ENCODE measurements at places on chromosomes 7 and 10. TPM values are rescaled to one million over a fixed set of nuclear protein-coding genes. Genes with fewer than 3 reads are reported as not detected.

ACTR3C gene
- total RNA-seq: not detected

SPDYE16 gene
- not detected for total RNA-seq

PROSER2 gene
- 15.6 TPM for total RNA-seq

HOGA1 gene
- not detected for total RNA-seq

PKD2L1 gene
- not detected for total RNA-seq

DNA sequence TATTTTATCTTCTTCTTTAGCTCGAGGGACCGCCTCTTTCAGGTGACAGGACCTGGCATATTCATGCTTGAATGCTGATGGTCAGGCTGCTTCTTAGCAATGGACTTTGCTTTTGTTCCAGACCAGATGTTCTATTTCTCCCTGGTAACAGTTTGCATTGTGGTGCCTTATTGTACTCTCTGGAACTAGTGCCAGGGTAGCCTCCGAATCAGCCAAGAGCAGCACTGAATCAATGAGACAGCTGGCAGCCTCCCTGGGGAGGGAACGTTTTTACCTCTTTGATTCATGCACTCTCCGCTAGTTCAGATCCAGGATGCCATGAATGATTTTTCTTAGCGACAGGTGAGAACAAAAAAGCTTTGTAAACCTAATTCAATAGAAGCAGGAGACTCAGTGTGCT lies 54.1 kb upstream of the NXPH1 start:
- no peaks in the 10 kb centered on the region for H3K36me3 ChIP-seq
- no peaks in the 10 kb centered on the region for H3K27me3 ChIP-seq
- no peak overlapping the region for H3K27ac ChIP-seq
- H3K4me3 ChIP-seq: no peak overlapping the region

GRCh38 chr10:70619271-70620019 lies 16.9 kb upstream of the PRF1 start:
- DNase-seq: no peak
- no peaks in the 10 kb centered on the region for H3K27me3 ChIP-seq
- H3K27ac ChIP-seq: no peak overlapping the region
- H3K36me3 ChIP-seq: peaks cover 9% of the 10 kb centered on the region

DNA sequence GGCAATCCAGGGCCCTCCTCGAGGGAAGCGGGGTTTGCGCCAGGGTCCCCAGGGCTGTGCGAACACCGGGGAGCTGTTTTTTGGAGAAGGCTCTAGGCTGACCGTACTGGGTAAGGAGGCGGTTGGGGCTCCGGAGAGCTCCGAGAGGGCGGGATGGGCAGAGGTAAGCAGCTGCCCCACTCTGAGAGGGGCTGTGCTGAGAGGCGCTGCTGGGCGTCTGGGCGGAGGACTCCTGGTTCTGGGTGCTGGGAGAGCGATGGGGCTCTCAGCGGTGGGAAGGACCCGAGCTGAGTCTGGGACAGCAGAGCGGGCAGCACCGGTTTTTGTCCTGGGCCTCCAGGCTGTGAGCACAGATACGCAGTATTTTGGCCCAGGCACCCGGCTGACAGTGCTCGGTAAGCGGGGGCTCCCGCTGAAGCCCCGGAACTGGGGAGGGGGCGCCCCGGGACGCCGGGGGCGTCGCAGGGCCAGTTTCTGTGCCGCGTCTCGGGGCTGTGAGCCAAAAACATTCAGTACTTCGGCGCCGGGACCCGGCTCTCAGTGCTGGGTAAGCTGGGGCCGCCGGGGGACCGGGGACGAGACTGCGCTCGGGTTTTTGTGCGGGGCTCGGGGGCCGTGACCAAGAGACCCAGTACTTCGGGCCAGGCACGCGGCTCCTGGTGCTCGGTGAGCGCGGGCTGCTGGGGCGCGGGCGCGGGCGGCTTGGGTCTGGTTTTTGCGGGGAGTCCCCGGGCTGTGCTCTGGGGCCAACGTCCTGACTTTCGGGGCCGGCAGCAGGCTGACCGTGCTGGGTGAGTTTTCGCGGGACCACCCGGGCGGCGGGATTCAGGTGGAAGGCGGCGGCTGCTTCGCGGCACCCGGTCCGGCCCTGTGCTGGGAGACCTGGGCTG lies 26.0 kb downstream of the PRSS2 start:
- H3K4me1 ChIP-seq: peaks cover 9% of the 10 kb centered on the region
- no peaks in the 10 kb centered on the region for H3K36me3 ChIP-seq
- DNase-seq: no peak
- peaks cover 80% of the 10 kb centered on the region for H3K27me3 ChIP-seq
- H3K4me3 ChIP-seq: no peak overlapping the region

DNA sequence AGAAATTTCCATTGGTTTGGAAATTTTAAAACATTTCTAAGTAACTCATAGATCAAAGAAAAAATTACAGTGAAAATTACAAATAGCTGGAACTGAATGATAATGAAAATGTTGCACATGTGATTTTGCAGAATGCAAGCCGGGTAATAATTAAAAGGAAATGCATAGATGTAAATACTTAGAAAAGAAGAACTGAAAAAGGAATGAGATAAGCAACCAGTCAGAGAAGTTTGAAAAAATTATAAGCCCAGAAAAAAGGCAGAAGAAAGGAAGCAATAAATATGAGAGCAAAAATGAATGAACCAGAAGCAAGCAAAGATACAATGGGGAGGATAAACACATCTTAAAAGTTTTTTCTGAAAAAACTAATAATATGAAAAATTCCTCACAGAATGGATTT lies 3.2 kb upstream of the TMEM273 start:
- H3K4me3 ChIP-seq: no peak overlapping the region
- no peak for DNase-seq
- H3K27ac ChIP-seq: no peak overlapping the region
- H3K36me3 ChIP-seq: no peaks in the 10 kb centered on the region

DNA sequence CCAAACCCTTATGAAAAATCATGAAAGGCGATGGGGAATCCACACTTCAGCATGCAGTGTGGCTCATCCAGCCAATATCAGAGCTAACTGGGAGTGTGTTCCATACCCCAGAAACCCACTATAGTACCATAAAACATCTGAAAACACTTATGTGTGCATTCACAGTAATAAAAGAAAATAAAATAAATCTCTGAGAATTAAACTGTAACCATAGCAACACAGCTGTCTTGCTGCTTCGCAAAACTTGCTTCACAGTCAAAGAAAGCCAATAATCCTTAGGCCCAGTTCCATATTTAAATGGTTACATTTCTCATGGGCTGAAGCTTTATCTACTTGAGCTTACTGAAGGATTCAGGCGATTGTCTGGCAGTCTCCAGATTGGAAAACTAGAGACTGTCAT lies 19.9 kb upstream of the POLR1F start:
- no peak for DNase-seq
- H3K4me1 ChIP-seq: no peaks in the 10 kb centered on the region
- H3K27me3 ChIP-seq: peaks cover 26% of the 10 kb centered on the region
- no peak overlapping the region for H3K4me3 ChIP-seq
